ENCODE measurements at places on chromosomes 3 and 15. TPM values are rescaled to one million over a fixed set of nuclear protein-coding genes. Genes with fewer than 3 reads are reported as not detected.

The MORC1 gene
- total RNA-seq: 19.4 TPM

The FEZF2 gene
- not detected for total RNA-seq

The PLA2G4F gene
- total RNA-seq: 0.31 TPM

The LMAN1L gene
- 4.3 TPM for total RNA-seq

The LRRC31 gene
- total RNA-seq: 0.24 TPM

The PCSK6 gene
- total RNA-seq: 156 TPM

The IMPG2 gene
- total RNA-seq: 0.39 TPM

The CCDC80 gene
- total RNA-seq: 18.8 TPM

The GPR27 gene
- total RNA-seq: 30.4 TPM

The TSC22D2 gene
- 43.7 TPM for total RNA-seq

The WDR53 gene
- 38.6 TPM for total RNA-seq

The BMF gene
- 7.7 TPM for total RNA-seq

The ZBED2 gene
- total RNA-seq: not detected

The ADIPOQ gene
- total RNA-seq: 0.12 TPM

The IGF2BP2 gene
- total RNA-seq: 29.1 TPM

The RASL12 gene
- total RNA-seq: 75.2 TPM

The SPTSSB gene
- total RNA-seq: not detected

The FANCD2OS gene
- total RNA-seq: 25.8 TPM

The TPRG1 gene
- total RNA-seq: 25.2 TPM

The TNFSF10 gene
- total RNA-seq: 4.3 TPM

The SERPINI2 gene
- 0.25 TPM for total RNA-seq

The FBXO40 gene
- total RNA-seq: 0.31 TPM

The SCAANT1 gene
- total RNA-seq: not detected

The CD200 gene
- total RNA-seq: 3.4 TPM

The SLC9A9 gene
- total RNA-seq: 6.6 TPM

The TMEM207 gene
- 0.19 TPM for total RNA-seq

The PEX5L gene
- 6.6 TPM for total RNA-seq

The DOCK3 gene
- 11.7 TPM for total RNA-seq

The GRM2 gene
- total RNA-seq: 16.9 TPM

The SLC9C1 gene
- total RNA-seq: 9.8 TPM

The KLHL6 gene
- total RNA-seq: 0.55 TPM

The EFHB gene
- total RNA-seq: 22.0 TPM

The UPK1B gene
- 0.79 TPM for total RNA-seq

The PATL2 gene
- 0.62 TPM for total RNA-seq

The PP2D1 gene
- 22.8 TPM for total RNA-seq

The IL12A gene
- 1.3 TPM for total RNA-seq

The FBXL22 gene
- 11.6 TPM for total RNA-seq

The VPS8 gene
- total RNA-seq: 88.0 TPM

The SNTN gene
- not detected for total RNA-seq

The NR2C2 gene
- 85.2 TPM for total RNA-seq

The GATM gene
- 386 TPM for total RNA-seq

The NR1I2 gene
- 0.47 TPM for total RNA-seq

The RHOV gene
- total RNA-seq: 0.50 TPM

The ZMYND10 gene
- 241 TPM for total RNA-seq

The GOLGA8O gene
- 13.5 TPM for total RNA-seq

The EID1 gene
- 164 TPM for total RNA-seq

The ERICH6 gene
- 24.0 TPM for total RNA-seq

The FBXW12 gene
- total RNA-seq: 2.0 TPM

The NR2E3 gene
- 4.8 TPM for total RNA-seq

The MAP1A gene
- 19.1 TPM for total RNA-seq

The IL17RE gene
- 0.79 TPM for total RNA-seq

The SCAMP5 gene
- 25.3 TPM for total RNA-seq

The PLA2G4E gene
- total RNA-seq: 0.31 TPM

The SMCO1 gene
- 0.24 TPM for total RNA-seq

The CLDN1 gene
- total RNA-seq: 5.7 TPM

The SERPINI1 gene
- total RNA-seq: 17.6 TPM

The GOLGA6B gene
- 7.4 TPM for total RNA-seq

The ANKRD63 gene
- 11.8 TPM for total RNA-seq

The ITGB5 gene
- 101 TPM for total RNA-seq

All from testis (tissue), 5 donors.